ENCODE measurements at places on chromosomes 3 and 15. TPM values are rescaled to one million over a fixed set of nuclear protein-coding genes. Genes with fewer than 3 reads are reported as not detected.

DNA sequence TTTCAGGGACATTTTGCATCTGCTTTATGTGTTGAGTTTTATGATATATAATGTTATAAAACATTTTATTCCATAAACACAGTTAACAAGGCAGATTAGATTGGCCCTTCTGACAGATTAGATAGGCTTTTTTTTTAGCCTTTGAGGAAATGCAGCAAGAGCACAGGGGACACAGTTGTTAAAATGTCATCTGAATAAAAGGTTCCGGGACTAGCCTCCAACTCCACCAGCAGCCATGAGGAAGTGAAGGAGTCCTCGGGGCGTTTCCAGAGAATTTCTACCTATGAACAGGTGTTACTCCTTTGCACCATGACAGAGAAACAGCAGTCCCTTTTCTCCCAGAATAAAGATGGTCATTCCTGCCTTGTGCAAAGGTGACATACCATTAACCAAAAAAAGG, 167.8 kb upstream of the KBTBD8 start:
- DNase-seq, result no peak

DNA sequence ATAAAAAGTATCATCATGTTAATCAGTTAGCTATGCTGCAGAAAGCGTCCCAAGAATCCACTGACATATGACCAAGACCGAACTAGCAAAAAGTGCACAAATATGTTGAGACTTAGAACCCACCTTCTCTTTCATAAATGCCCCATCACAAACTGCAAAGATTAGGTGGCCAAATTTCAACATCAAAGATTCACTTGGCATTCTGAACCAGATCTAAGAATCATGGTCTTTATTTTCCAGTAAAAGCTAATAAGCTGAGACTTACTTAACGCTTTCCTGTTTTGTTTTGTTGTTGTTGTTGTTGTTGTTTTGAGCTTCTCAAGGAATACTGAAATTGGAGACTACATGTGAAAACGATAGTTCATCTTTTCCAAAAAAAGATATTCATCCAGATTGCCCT, 62.4 kb downstream of the ZBTB20 start:
- DNase-seq, result no peak

DNA sequence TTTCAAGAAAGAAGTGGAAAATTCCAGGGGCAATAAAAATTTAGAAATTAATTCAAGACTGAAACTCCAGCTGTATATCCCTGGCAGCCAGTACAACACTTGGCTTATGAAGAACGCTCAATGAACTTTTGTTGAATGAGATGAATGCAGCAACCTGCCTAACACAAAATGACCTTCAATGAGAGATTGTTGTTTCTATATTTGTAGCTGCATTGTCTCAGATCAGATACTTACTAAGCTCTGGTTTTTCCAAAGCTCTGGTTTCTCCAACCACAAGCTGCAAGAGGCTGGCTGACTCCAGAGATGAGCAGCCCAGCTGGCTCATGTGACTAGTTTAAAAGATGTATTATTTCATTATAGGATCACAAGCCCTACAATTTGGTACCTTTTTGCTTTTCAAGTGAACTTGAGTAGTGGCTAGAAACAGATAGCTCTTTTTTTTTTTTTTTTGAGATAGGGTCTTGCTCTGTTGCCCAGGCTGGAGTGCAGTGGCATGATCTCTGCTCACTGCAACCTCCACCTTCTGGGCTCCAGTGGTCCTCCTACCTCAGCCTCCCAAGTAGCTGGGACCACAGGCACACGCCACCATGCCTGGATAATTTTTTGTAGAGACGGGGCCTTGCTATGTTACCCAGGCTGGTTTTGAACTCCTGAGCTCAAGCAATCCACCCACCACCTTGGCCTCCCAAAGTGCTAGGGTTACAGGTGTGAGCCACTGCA, 57.4 kb downstream of the UMPS start:
- DNase-seq, result no peak

NAA80 gene
- total RNA-seq, result 10.7 TPM

MKRN3 gene
- 1.1 TPM for total RNA-seq

SHF gene
- 7.9 TPM for total RNA-seq

PLSCR4 gene
- 26.6 TPM for total RNA-seq

ENTPD3 gene
- 30.1 TPM for total RNA-seq
